OCI-LY7 (cell line): ENCODE measurements at places on chromosomes 5 and 9. TPM values are rescaled to one million over a fixed set of nuclear protein-coding genes. Genes with fewer than 3 reads are reported as not detected.

The TMC1 gene
- total RNA-seq, result not detected in 2 replicates

The PNPLA7 gene
- 8.5 and 10.2 TPM in 2 replicates for total RNA-seq

The FIBCD1 gene
- total RNA-seq, result not detected in 2 replicates

The OBP2B gene
- not detected in 2 replicates for total RNA-seq

The STRBP gene
- total RNA-seq, result 179 and 184 TPM in 2 replicates

The STPG3 gene
- 1.7 and 2.7 TPM in 2 replicates for total RNA-seq

The SPINK6 gene
- not detected in 2 replicates for total RNA-seq

The NIM1K gene
- 0.68 TPM in 1 of 2 replicates, not detected in the other for total RNA-seq

The MZB1 gene
- total RNA-seq, result 727 and 819 TPM in 2 replicates

The GZMA gene
- not detected in 2 replicates for total RNA-seq

The TRPM6 gene
- total RNA-seq, result not detected in 2 replicates

The RETREG1 gene
- total RNA-seq, result 1.1 and 2.6 TPM in 2 replicates

The DMRT1 gene
- not detected in 2 replicates for total RNA-seq

The BAAT gene
- not detected in 2 replicates for total RNA-seq

The ASPN gene
- not detected in 2 replicates for total RNA-seq

The NCS1 gene
- not detected in 2 replicates for total RNA-seq

The LCP2 gene
- 2.6 and 3.1 TPM in 2 replicates for total RNA-seq

The BSPRY gene
- 0.82 and 0.98 TPM in 2 replicates for total RNA-seq

The PCDHB10 gene
- total RNA-seq, result not detected in 2 replicates

The CCDC192 gene
- not detected in 2 replicates for total RNA-seq

The PCDHA9 gene
- not detected in 2 replicates for total RNA-seq
